ENCODE measurements at places on chromosomes 1 and 21.

- no peak for DNase-seq
These were observed 99.1 kb upstream of the ACTRT2 start for GRCh38 chr1:2921970-2922686.

GRCh38 chr1:202687798-202688197, 22.5 kb downstream of the SYT2 start:
- no peak for DNase-seq

DNA sequence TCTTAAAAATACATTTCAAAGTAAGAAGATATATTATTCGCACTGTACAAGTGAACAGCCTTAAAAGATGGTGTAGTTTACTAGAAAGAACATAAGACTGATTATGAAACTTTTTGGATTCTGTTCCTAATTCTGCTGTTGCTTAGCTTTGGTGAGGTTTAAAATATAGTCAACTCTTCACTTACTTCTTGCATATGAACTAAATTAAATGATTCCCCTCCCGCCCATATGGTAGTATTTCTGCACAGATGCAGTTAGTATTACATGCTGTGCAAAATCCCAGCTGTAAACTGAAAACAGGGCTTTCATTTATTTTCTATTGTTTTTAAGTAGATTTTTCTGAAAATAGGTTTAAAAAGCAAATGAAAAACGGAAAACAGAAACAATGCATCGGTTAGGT, 345.4 kb upstream of the NCAM2 start:
- DNase-seq = no peak

DNA sequence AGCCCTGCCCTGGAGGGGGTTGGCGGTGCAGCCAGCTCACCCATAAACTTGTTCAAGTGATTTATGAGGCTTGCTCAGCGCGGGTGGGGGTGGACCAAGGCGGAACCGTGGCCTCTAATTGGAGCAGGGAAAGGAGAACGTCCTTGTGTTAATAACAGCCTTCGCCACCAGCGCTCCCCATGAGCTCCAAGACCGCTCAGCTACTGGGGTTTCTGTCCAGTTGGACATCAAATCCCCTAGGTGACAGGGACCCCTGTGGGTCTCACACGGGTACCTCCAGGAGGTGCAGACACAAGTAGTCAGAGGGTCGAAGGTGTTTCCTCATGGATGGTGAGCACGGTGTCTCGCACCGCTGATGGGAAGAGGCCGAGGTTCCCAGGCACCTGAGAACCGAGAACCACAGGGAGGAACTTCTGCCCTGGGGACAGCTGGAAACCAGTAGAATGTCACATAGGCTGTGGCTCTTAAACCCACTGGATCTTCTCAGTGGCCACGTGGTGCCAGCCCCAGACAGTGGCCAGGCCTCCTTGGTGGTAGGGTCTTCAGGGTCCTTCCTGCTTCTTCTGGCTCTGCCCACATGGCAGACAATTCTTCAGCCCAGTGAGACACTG, 3.7 kb upstream of the ACTRT2 start:
- DNase-seq = no peak

DNA sequence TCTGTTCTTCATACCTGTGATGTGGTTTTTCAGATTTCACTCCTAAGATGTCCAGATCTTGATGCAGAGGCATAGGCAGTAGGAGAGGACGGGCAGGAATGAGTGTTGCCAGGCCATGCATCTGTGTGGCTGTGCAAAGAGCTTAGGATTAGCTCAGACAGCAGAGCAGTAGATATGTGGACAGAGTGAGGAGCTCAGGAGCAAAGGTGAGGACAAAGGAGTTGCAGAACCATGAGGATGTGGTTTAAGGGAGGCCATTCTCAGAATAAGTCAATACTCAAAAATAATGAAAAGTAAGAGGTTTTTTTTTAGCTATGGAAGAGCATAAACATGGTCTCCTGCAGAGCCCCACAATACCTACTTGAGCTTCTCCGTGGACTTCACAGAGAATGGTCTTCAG, 158.3 kb downstream of the HHAT start:
- no peak for DNase-seq

GRCh38 chr1:44014365-44015104, 16.7 kb downstream of the SLC6A9 start:
- DNase-seq = no peak

GRCh38 chr1:58845942-58846341, 62.1 kb upstream of the JUN start:
- DNase-seq = no peak

DNA sequence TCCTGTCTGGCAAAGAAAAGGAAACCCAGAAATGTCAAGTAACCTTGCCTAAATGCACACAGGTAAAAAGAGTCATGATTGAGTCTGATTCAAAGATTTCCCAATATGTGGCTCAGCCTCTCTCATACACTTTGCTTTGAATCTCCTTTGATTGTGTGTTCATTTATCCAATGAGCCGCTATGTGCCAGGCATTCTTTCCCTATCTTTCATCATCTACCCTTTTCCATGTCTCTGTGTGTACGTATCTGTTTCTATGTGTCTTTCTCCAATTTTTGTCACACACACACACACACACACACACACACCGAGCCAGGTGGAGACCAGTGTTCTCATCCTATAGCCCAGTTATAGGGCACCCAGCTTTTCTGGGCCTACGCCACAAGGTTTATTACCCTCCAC, 35.7 kb upstream of the BCL9 start:
- DNase-seq = no peak

DNA sequence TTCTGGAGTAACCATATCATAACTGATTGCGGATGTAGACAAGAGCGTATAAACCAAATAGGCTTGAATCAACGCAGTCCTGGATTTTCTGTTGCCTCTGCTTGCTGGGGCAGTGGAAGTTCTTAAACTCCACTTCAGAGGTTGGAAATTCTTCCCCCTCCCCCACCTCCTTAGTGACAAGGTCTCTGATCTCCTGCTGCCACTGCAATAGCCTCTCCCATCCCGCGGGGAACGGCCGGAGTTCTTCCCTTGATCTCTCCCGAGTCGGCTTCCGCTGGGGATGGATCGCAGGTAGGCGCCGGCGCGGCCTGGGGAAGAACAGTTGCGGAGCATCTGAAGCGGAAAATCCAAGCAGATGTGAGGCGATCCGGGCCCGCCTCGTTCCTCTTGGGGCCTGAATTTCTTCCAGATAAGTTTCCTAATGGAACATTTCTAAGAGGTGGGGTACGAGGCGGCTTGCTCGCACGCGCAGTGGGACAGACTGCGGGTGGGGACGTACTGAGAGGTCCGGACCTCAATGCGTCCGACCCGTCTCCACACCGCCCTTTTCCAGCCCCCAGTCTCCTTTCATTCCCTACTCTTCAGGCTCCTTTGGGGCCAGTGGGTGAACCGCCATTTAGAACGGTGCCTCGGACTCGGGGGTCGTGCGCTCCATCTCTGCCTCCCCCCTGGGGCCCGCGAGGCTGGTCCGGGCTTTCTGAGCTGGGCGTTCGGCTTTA, 3.1 kb upstream of the SIM2 start:
- DNase-seq = no peak

DNA sequence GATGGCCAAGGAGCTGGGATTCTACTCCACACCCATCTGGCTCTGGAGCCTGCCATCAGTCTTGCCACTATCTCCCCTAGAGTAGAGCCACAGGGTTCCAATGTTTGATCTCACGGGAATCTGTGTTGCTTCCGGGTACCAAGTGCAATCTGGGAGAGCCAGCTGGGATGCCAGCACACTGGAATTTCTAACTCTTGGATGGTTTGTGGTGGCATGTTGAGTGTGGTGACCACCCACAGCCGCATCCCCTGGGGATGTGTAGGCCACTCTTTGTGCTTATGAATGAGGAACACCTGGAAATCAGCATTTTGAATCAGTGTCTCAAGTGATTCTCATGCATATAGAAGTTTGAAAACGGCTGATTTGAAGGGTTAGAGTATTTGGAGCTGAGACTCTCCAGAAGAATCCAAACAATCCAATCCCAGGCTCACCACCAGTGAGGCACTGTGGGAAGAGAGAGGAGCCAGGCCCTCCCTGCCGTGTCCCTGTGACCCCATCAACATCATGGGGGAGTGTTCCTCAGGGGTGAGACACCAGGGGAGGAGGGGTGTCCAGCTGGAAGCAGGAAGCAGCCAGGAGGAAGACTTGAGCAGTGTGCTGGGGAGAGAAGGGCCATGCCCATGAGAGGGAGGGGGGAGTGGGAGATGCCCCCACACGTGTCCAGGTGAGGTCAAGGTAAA, 13.4 kb downstream of the FBLIM1 start:
- DNase-seq = no peak

DNA sequence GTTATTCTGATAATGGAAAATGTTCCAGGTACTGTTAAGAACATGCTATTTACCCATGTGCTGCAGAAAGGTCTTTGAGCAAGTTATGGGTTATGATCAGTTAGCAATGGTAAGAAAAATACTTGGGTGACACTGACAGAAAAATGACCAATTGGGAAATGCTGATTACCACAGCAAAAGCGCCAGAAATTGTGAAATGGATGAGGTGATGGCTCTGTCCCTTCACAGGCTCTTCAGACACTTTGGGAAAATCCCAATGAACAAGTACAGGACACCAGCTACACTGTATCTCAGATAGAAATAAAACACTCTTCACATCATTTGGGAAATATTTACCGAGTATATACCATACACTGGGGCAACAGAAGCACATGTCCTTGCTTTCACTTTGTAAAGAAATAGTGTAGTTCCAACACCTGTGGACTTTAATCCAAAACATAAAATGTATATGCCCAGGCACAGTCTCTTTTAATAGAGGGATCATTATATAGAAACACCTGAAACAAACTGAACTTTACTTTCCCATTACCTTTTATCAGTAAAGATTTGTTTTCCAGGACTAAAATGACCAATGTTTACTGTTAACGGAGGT, 13.9 kb downstream of the SOD1 start:
- no peak for DNase-seq

- DNase-seq = no peak
These were observed 234.5 kb upstream of the HOOK1 start for GRCh38 chr1:59580257-59580656.

DNA sequence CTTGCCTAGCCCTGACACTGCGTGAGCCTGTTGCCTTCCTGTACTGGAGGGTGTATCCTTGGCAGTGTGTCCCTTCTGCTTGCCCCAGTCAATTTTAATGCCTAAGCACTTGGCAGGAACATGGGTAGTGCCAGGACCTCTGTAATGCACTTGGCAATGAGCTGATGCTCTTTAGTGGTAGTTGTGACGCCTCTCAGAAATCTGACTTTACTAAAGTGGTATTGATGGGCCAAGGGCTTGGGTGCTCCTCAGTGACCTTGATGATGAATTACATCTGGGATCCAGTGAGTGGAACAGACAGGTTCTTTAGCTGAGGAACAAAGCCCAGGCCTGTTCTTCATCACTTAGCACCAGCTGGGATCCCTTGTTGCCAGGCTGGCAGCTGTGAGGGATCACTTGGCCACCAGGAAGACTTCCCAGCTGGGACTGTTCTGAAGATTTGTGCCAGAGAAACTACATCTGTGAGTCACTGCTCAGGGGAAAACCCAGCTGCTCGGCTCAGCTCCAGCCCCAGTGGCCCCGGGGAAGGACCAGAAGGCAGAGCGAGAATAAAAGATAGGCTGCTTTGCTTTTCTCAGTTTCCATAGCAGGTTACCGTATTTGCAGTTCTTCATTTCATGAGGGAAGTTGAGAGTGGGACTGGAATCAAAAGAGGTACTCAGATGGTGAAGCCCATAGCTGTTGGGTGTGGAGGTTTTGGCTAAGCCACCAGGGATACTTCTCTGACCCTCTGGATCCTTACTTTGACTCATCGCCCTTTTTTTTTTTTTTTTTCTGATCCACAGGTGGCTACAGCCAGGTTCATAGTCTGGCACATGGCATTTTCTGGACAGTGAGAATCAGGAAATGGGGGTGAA, 28.5 kb upstream of the KCNA2 start:
- DNase-seq = peak; percentile 37

- DNase-seq = no peak
These were observed 49.9 kb downstream of the MAN1C1 start for GRCh38 chr1:25666460-25666859.

GRCh38 chr21:17777072-17777765, 41.9 kb downstream of the C21orf91 start:
- DNase-seq = no peak

DNA sequence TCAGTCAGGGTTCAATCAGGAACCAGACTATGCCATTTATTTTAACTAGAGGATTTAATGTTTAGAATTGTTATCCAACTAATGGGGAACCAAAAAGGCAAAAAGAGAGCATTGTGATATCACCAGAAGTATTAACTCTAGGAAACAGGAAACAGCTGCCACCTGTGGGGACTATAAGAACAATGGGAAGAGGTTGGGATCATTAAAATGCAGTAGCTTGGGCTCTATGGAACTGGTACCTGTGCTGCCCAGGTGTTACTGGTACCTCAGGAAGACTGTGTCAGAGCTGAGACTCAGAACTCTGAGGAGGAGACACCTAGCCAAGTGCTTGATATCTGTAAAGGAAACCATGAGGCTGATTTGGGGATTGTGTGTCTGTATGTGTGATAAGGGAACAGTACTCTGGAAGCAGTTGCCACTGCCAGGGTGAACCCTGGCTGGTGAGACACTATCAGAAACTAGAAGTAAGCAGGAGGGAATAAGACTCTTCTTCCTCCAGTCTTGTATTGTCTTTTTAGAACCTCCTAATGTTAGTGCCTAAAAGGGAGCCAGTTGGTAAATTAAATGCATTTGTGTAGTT, 49.4 kb downstream of the MAN1A2 start:
- no peak for DNase-seq

DNA sequence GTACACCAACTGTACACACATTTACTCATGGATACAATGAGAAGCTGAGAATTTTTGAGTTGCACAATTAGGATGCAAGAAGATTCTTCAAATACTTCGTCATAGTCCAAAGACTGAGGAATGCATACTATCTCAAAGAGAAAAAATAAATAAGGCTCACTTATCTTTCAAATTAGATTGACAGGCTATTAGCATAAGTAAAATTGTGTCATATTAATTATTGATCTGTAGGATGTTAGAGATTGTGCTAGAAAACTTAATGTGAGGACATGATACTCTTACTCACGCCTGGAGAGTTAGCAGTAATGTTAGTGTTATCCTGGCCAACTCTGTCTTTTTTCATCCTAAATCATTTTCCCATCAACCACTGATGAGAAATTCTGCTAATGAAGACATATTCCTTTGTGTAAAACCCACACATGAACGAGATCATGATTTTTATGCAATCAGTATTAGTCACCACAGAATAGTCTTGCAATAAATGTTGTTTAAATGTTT, 659.0 kb downstream of the LTN1 start:
- DNase-seq = no peak

- no peak for DNase-seq
These were observed 62.6 kb downstream of the COP1 start for GRCh38 chr1:176144526-176144925.

DNA sequence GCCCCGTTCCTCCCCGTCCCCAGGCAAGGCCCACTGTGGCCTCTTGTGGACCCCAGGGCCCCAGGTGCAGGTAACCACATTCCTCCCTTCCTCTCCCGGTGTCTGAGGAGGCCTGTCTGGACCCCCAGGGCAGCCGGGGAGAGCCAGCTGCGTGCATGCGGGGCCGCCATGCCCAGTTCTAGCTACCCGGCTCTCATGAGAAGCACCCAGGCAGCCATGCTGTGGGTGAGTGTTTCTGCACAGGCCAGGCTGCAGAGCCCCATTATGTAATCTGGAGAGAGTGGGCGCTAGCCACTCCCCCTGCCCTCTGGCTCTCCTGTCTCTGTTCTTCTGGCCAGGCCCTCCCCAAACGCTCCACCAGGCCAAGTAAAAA, 18.4 kb upstream of the PLEKHG5 start:
- DNase-seq = no peak
